Hematopoietic multipotent progenitor cell (in vitro differentiated cells): ENCODE measurements at places on chromosomes 12 and 14. TPM values are rescaled to one million over a fixed set of nuclear protein-coding genes. Genes with fewer than 3 reads are reported as not detected.

The DEPDC4 gene
- total RNA-seq = 0.27 TPM

The NRL gene
- 5.7 TPM for total RNA-seq

The GUCY2C gene
- not detected for total RNA-seq

The SYNJ2BP gene
- 7.8 TPM for total RNA-seq

The ADAM21 gene
- total RNA-seq = 0.27 TPM

The KRT5 gene
- not detected for total RNA-seq

The TTC6 gene
- not detected for total RNA-seq

The EEA1 gene
- 1.9 TPM for total RNA-seq

The ZNF891 gene
- total RNA-seq = 1.3 TPM

The PSMD9 gene
- 39.3 TPM for total RNA-seq

The LRFN5 gene
- under 0.01 TPM for total RNA-seq

The SPRING1 gene
- total RNA-seq = 7.3 TPM

The FAM181A gene
- not detected for total RNA-seq

The DUSP6 gene
- total RNA-seq = 201 TPM

The PTPRB gene
- total RNA-seq = under 0.01 TPM

The DAO gene
- not detected for total RNA-seq

The CGRRF1 gene
- 7.3 TPM for total RNA-seq

The SRGAP1 gene
- 0.27 TPM for total RNA-seq

The KRT3 gene
- not detected for total RNA-seq

The CLEC1B gene
- total RNA-seq = 0.27 TPM

The RNASE2 gene
- total RNA-seq = 11.6 TPM

The OR4N2 gene
- not detected for total RNA-seq

The RFC5 gene
- 25.3 TPM for total RNA-seq

The FAM186B gene
- 0.27 TPM for total RNA-seq

The MYH6 gene
- total RNA-seq = under 0.01 TPM

The E2F7 gene
- 0.27 TPM for total RNA-seq

The MMP14 gene
- 1.6 TPM for total RNA-seq

The IGFBP6 gene
- total RNA-seq = 2.4 TPM

The SLC15A5 gene
- total RNA-seq = not detected

The KRT2 gene
- not detected for total RNA-seq

The VAMP1 gene
- 11.8 TPM for total RNA-seq

The GDF3 gene
- total RNA-seq = not detected

The KRT79 gene
- total RNA-seq = under 0.01 TPM

The KRT80 gene
- under 0.01 TPM for total RNA-seq

The IKZF4 gene
- 5.4 TPM for total RNA-seq

The CDH24 gene
- 1.6 TPM for total RNA-seq

The GPD1 gene
- under 0.01 TPM for total RNA-seq

The TSPAN9 gene
- total RNA-seq = 0.54 TPM
